Activated CD4-positive, alpha-beta T cell treated with anti-CD3 and anti-CD28 coated beads, Interleukin-2, Interleukin-4, amounts not matched to agents 100 ng/mL and 50 ng/mL, durations not matched to agents 16 hours and 8 hours (primary cell): ENCODE measurements at places on chromosomes 1 and 21.

DNA sequence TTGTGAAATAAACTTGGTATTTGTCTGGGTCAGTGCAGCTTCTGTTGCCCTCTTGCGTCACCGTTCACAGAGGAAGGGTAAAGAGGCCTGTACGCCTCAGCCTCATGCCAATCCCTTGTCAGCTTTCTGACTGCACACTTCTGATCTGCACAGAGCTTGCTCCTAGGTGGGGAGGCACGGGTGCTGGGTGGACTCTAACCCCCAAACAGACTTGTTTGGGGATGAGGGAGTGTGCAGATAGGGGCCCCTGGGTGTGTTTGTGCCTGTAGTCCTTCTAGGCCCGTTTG lies 803 bp upstream of the B4GALT2 start:
- DNase-seq, result no peak

- DNase-seq, result no peak
These were observed 12.6 kb downstream of the FALEC start for GRCh38 chr1:150528196-150528595.

GRCh38 chr21:42725416-42725930 lies 72.1 kb downstream of the PDE9A start:
- DNase-seq, result no peak

GRCh38 chr1:109396513-109396839 lies 1.2 kb downstream of the SORT1 start:
- no peak for DNase-seq

DNA sequence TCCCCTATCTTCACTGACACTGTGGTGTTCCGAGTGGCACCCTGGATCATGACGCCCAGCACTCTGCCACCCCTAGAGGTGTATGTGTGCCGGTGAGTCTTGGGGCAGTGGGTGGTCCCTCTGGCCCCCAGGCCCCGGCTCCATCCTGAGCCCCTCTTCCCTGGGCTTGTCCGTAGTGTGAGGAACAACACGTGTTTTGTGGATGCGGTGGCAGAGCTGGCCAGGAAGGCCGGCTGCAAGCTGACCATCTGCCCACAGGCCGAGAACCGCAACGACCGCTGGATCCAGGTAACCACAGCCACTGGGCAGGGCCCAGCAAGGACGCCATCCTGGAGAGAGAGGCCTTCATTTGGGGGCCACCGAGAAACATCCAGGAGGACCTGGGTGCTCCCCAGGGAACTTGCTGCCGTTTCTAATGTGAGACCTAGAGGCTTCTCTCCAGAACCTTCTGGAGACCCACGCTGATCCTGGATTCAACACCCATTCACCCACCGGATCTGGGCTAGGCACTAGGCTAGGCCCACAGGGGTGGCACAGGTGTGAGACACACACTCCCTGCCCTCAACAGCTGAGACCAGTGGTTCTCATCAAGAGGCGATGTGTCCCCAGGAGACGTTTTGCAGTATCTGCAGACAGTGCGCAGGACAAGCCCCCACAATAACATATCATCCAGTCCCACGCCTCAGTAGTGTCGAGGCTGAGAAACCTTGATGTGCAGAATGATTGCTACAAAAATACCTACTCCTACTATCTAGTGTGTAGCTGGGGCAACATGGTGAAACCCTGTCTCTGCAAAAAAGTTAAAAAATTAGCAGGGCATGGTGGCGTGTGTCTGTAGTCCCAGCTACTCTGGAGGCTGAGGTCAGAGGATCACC lies 22.2 kb downstream of the PADI3 start:
- DNase-seq, result no peak

DNA sequence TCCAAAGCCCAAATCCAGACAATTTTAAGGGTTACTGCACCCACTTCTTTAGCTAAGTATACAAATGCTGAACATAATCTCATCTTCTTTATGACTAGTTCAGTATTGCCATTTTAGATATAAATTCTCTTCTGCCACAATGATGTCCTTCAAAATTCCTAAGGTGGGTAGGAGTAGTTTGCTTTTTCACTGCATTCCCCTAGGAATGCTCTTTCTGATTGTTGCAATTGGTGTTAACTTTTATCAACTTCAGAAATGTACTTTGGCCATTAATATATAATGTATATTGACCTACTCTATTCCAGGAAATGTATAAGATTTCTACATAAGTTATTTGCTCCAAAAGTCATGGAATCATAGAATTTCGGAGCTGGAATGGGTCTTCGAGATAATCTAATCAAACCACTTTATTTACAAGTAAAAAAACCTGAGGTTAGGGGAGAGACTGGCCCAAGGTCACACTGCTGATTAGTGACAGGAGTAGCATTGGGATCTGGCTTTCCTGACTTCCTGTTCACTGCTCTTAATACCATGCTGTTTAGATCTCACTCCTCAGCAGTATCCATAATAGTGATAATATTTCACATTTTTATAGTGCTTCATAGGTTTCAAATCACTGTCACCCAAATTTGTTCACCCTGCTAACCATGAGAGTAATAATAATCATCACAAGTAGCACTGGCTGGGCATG lies 46.4 kb upstream of the RASAL2 start:
- no peak for DNase-seq

DNA sequence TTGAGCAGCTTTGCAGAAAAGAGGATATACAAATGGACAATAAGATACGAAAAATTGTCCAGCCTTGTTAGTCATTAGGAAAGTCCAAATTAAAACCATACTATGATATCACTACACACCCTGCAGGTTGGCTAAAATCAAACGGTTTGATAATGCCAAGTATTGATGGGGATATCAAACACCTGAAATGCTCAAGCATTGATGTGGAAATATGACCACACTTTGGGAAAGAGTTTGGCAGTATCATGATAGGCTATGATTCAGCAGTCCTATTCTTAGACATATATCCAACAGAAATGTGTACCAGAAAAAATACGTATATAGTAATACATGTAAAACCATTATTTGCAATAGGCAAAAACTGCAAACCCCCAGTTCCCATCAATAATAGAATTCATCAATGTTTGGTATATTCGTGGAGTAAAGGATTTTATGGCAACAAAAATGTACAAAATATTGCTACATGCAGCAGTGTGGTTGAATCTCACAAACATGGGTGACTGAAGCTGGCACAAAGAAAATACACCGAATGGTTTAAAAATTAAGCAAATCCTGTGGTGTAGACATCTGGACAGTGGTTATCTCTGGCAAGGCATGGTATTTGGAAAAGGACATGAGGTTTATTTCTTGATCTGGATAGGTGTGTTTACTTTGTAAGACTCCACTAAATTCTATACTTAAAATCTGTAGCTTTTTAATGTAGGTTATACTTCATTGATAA lies 243.2 kb downstream of the FGGY start:
- DNase-seq, result no peak

DNA sequence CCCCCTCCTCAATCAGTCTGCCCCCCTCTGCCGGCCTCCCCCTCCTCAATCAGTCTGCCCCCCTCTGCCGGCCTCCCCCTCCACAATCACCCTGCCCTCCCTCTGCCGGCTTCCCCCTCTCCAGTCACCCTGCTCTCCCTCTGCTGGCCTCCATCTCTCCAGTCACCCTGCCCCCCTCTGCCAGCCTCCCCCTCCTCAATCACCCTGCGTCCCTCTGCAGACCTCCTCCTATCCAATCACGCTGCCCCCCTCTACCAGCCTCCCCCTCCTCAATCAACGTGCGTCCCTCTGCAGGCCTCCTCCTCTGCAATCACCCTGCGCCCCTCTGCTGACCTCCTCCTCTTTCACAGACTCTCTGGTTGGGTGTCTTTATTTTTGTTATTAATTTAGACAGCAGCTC lies 11.5 kb upstream of the C1orf198 start:
- DNase-seq, result no peak

GRCh38 chr1:19353596-19353995 lies 41.5 kb downstream of the SLC66A1 start:
- DNase-seq, result no peak

GRCh38 chr1:59071876-59072582 lies 224.9 kb upstream of the FGGY start:
- DNase-seq, result no peak

DNA sequence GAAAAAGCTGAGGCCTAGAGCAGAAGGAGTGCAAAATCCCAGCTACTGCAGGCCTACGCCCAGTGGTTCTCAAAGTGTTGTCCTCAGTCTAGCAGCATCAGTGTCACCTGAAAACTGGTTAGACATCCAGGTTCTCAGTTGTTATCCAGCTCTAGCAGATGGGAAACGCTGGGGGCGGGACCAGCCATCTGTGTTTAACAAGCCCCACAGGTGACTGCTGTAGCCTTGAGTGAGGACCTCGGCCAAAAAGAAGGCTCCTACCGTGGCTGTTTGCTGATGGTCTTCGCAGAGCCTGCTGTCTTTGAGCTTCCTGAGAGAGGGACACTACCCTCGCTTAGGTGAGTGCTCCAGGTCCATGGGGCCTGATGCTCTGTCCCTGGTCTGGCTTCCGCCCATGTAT lies 69.7 kb downstream of the LRRN2 start:
- DNase-seq, result no peak

DNA sequence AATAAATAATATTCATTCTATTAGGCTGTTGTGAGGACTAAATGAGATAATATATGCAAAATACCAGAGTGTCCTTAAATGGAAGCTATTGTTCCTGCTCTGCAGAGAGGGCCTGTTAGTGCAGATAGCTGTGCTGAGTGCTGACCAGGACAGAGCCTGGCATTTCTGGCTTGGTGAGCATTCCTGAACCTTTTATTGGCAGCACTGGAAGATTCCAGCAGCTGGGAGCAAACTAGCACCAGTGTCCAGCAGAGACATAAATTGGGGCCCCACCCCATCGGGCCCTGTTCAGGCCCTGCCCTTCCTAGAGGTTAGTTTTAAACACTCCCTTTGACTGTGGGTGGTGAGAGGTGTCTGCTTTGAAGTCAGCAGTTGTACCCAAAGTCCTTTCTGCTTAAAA lies 85.9 kb upstream of the GADD45A start:
- no peak for DNase-seq

DNA sequence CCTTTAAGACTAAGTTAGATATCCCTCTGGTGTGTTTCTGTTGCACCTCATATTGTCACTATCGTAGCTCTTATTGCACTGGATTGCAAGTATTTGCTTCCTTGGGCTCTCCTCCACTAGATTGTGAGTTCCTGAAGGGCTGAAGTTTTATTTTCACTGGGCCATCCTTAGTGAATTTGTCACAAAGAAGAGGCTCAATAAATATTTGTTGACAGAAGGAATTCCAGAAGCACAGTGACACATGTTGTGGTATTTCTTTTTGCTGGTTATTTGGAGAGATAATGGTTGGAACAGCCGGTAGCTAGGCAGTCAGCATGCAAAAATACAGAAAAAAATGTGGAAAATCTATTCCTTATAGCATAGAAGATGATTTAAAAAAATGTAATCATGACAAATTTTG lies 129.9 kb upstream of the ZRANB2 start:
- no peak for DNase-seq

DNA sequence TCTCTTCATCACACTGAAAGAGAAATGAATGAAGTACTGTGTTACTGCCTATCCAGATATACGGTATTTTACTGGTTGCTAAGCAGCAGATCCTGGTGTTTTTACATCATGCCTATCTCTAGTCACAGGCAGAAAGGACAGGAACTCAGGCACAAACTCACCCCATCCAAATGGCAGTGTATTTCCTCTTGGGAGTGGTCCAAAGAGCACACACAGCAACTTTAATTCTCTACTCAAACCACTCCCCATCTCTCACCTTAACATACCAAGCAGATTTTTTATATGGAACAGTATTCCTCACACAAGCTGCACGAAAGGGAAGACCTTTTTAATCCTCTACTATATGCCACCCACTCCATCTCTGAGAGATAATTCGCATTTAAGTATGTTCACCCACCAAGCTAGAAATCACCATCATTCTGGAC lies 27.3 kb downstream of the EIF4G3 start:
- no peak for DNase-seq

DNA sequence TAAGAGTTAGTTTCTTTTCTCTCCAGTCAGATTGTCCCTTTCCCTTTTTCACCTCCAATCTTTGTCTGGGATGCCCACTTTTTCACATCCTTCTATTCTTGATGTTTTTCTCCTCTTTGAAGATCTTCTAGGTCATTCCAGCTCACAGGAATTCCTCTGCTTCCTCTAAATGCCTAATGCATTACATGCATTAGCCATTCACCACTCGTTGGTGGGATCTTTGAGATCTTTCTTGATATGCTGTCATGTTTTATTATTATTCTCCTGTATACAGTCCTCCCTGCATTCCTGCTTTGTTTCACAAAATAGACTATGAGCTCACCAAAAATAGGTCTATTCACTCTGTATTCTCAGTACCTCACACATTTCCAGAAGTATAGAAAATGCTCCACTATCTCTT lies 129.0 kb downstream of the LYPLAL1 start:
- DNase-seq, result no peak

DNA sequence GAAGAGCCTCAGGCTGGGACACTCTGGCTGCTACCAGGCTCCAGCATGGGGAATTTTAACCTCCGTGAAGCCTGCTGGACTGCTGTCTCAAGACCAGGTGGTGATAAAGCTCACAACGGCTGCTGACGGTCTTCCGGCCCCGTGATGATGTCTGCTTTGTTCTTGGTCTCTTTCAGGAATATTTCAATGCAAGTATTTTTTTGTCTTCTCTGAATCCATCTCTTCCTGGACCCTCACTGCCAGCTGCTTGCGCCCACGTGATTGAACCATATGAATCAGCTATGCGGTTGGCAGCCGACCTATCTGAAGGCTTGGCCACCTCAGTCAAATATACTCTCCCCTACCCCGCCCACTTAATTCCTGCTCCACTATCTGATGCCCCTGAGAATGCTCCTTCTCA lies 14.6 kb upstream of the SLC6A17 start:
- DNase-seq, result no peak

GRCh38 chr1:201859424-201859823 lies 29.3 kb upstream of the SHISA4 start:
- DNase-seq, result no peak

DNA sequence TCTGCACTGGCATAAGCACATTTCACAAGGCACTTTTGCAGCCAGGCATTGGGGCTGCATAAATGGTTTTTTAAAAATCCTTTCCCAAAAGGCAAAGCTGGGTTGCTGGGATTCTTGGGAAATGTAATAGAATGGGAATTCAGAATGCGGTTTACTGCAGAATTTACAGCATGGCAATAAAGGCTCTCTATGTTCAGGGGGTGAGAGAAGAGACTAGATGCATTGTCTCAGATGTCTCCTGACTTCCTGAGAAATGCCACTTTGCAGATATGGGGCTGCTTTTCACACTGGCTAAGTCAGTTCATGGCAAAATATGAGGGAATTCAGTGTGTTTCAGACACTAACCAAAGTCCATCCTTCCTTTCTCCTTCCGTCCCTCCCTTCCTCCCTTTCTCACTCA lies 13.5 kb downstream of the FCGR2B start:
- DNase-seq, result no peak

GRCh38 chr1:19336543-19336942 lies 24.4 kb downstream of the SLC66A1 start:
- peak; percentile 38 for DNase-seq

DNA sequence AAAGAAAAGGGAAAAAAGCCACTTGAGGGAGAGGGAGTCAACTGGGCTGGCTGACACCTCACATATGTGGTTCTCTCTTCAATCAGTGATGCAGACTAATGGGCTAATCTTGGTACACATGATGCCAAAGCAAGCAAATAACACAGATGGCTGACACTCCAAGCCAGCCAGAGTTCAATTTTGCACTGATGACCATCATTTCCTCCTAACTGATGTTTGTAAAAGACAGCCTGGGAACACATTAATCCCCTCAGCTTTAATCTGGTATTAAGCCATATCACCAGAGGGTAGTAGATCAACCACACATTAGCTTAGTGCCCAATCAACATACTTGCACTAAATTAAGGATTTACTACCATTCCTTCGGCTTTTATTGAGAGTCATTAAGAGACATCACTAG lies 2.8 kb downstream of the VPS72 start:
- no peak for DNase-seq

GRCh38 chr21:21481239-21481638 lies 483.0 kb downstream of the NCAM2 start:
- no peak for DNase-seq

GRCh38 chr1:165857046-165857801 lies 29.8 kb downstream of the UCK2 start:
- DNase-seq, result no peak
